Mesothelial cell of epicardium (in vitro differentiated cells): ENCODE measurements at places on chromosomes 12 and 14. TPM values are rescaled to one million over a fixed set of nuclear protein-coding genes. Genes with fewer than 3 reads are reported as not detected.

DNA sequence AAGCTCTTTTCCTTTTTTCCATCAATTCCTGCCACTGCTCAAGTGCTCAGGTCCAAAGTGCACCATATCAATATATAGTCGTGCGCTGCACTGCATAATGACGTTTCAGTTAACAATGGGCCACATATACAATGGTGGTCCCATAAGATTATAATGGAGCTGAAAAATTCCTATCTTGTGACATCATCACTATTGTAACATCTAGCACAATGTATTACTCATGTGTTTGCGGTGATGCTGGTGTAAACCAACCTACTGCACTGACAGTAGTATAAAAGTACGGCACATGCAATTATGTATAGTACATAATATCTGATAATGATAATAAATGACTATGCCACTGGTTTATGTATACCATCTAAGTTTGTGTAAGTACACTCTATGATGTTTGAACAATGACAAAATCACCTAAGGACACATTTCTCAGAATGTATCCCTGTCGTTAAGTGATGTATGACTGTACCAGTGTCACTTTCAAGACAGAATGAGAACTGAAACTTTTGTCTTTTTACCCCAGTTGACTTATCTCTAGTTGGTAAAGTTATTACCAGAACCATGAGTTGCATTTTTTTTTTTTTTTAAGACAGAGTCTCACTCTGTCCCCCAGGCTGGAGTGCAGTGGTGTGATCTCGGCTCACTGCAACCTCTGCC, 53.7 kb upstream of the INSM2 start:
- H3K4me3 ChIP-seq: no peak overlapping the region
- H3K36me3 ChIP-seq: no peaks in the 10 kb centered on the region
- H3K27ac ChIP-seq: no peak overlapping the region
- peaks cover 36% of the 10 kb centered on the region for H3K27me3 ChIP-seq
- no peak for DNase-seq

GRCh38 chr12:50055831-50056638, 1.4 kb upstream of the ASIC1 start:
- H3K27me3 ChIP-seq: peaks cover 67% of the 10 kb centered on the region
- peak overlapping the region; percentile 46 for H3K4me3 ChIP-seq
- DNase-seq: no peak
- peak overlapping the region; percentile 52 for H3K27ac ChIP-seq
- H3K4me1 ChIP-seq: peaks cover 26% of the 10 kb centered on the region

DNA sequence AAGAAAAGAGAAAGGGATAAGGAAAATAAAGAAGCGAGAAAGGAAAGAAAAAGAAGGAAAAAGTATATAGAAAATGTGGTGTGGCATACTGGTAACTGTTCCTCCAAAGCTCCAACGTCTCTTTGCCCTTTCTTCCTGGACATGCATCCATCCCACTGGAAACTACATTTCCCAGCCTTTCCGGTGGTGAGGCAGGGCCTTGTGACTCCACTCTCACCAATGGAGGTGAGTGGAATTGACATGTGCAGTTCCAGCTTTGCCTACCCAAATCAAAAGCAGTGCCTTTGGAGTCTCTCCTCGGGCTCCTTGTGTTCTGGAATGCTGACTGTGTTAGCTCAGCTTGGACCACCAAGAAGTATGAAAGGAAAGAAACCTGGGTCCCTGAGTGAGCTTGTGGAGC, 161.2 kb downstream of the KCNA5 start:
- H3K27ac ChIP-seq: no peak overlapping the region
- no peak for DNase-seq
- no peak overlapping the region for H3K4me3 ChIP-seq
- no peaks in the 10 kb centered on the region for H3K36me3 ChIP-seq

DNA sequence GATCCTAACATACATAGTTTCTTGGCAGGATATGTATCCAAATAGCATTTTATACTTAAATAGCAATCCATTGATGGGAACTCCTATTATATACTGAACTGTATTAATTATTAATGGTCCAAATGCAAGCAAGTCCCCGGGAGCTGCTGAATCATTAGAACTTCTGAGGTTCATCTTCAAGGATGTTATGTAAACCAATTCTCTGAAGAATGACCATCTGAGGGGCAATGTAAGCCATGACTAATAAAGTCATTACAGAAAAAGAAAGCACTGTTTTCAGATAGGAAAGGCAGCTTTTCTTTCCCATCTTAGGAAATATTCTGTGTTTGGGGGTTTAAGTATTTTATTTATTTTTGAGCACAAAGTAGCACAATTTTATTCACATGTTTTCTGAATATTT, 166.1 kb upstream of the SLC16A7 start:
- no peak overlapping the region for H3K4me3 ChIP-seq
- no peak for DNase-seq
- H3K4me1 ChIP-seq: no peaks in the 10 kb centered on the region
- H3K36me3 ChIP-seq: no peaks in the 10 kb centered on the region
- no peaks in the 10 kb centered on the region for H3K27me3 ChIP-seq

GRCh38 chr12:3683670-3684069, 69.2 kb downstream of the CRACR2A start:
- no peak for DNase-seq
- H3K36me3 ChIP-seq: no peaks in the 10 kb centered on the region
- H3K4me1 ChIP-seq: peaks cover 4% of the 10 kb centered on the region
- H3K4me3 ChIP-seq: no peak overlapping the region
- H3K27ac ChIP-seq: no peak overlapping the region

GRCh38 chr12:101855364-101855884, 22.0 kb upstream of the DRAM1 start:
- peak; percentile 50 for DNase-seq
- no peaks in the 10 kb centered on the region for H3K27me3 ChIP-seq
- no peak overlapping the region for H3K4me3 ChIP-seq
- peaks cover 35% of the 10 kb centered on the region for H3K4me1 ChIP-seq
- peak overlapping the region; percentile 98 for H3K27ac ChIP-seq

DNA sequence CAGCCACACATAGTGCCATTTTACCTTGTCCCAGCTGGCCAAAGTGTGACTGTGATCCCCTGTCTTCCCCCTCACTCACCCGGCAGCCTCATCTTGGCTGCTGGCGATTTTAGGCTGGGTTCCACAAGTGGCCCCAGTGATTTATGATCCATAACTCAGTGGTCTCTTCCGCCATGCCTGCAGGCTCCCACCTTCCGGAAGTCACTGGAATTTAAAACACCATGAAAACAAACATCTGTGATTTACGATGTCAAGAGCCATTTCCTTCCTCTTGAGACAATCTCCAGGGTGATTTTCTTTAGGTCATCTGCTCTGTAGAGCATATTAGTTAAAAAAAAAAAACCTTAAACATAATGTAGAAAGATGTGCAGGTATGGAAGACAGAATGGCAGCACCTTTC, 282.3 kb downstream of the CACNA1C start:
- peaks cover 54% of the 10 kb centered on the region for H3K4me1 ChIP-seq
- no peak overlapping the region for H3K4me3 ChIP-seq
- peaks cover 4% of the 10 kb centered on the region for H3K36me3 ChIP-seq
- DNase-seq: no peak
- peak overlapping the region; percentile 78 for H3K27ac ChIP-seq
- no peaks in the 10 kb centered on the region for H3K27me3 ChIP-seq

DNA sequence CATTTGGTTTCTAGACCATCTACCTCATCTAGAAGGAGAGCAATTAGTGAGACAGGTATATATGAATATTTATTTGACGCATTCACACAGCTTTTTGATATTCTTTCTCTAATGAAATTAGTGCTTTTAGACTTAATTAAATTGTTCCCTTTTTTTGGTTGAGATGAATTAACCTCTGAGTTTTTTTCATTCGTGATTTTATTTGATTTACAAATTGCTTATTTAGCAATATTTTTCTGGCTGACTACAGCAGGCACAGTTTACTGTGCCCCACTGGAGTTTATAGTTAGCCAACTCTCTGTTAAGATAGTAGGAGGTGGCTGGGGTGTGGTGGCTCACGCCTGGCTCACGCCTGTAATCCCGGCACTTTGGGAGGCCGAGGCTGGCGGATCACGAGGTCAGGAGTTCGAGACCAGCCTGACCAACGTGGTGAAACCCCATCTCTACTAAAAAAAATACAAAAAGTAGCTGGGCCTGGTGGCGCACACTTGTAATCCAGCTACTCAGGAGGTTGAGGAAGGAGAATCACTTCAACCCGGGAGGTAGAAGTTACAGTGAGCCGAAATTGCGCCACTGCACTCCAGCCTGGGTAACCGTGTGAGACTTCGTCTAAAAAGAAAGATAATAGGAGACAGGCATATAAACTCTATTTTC, 16.7 kb downstream of the MDM2 start:
- peaks cover 36% of the 10 kb centered on the region for H3K36me3 ChIP-seq
- no peak overlapping the region for H3K4me3 ChIP-seq
- peaks cover 12% of the 10 kb centered on the region for H3K4me1 ChIP-seq
- DNase-seq: no peak
- peak overlapping the region; percentile 72 for H3K27ac ChIP-seq

DNA sequence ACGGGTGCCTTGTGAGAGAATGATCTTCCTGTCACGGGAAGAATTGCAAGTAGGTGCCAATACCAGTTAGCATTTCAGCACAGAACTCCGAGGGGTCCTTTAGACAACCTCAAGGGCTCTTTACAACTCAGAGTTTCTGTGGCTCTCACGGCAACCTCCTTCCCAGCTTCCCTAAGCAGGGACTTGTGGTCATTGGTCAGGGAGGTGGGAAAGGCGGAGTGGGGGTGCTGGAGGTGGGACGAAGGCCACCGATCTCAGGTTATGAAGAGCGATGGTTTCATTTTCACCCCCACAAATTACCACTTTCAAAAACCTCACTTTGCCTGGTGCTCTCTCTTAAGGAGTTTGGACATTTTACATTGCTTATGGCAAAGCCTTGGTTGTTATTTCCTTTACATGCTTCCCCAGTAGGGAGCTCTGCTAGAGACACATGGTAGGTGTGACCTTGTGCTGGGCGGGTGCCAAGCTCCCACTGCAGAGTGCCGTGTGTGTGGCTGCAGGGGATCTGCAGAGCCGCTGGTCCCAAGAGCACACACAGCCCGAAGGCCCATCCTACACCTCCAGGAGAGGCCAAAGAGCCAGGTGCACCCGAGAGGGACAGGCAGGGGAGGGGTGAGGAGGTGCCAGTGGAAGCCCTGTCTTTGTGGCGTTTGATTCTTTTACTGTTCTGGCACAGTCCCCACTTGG, 21.4 kb downstream of the BCL2L14 start:
- H3K27me3 ChIP-seq: no peaks in the 10 kb centered on the region
- peaks cover 1% of the 10 kb centered on the region for H3K36me3 ChIP-seq
- no peak overlapping the region for H3K27ac ChIP-seq
- H3K4me1 ChIP-seq: peaks cover 4% of the 10 kb centered on the region
- H3K4me3 ChIP-seq: no peak overlapping the region
- DNase-seq: no peak

DNA sequence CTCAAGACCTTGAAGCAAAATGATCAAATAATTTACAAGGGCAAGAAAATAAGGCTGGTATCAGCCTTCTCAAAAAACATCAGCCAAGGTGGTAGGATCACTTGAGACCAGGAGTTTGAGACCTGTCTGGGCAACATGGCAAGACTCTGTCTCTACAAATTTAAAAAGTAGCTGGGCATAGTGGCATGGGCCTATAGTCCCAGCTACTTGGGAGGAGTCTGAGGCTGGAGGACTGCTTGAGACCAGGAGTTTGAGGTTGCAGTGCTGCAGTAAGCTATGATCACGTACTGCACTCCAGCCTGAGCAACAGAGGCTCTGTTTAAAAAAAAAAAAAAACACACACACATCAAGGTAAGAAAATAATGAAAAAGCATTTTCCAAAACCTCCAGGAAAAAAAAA, 22.1 kb downstream of the SEC23A start:
- no peak overlapping the region for H3K4me3 ChIP-seq
- no peaks in the 10 kb centered on the region for H3K27me3 ChIP-seq
- H3K4me1 ChIP-seq: no peaks in the 10 kb centered on the region
- DNase-seq: no peak
- H3K36me3 ChIP-seq: peaks cover 45% of the 10 kb centered on the region

CLEC2B gene
- total RNA-seq: not detected in 3 replicates

RALGAPA1 gene
- total RNA-seq: 57.8 to 64.5 TPM (median 58.2 TPM) in 3 replicates

TEX52 gene
- total RNA-seq: not detected in 3 replicates

BATF gene
- 1.4 to 1.8 TPM (median 1.6 TPM) in 3 replicates for total RNA-seq

MYF5 gene
- total RNA-seq: not detected in 3 replicates

KDM5A gene
- total RNA-seq: 87.7 to 96.2 TPM (median 93.9 TPM) in 3 replicates

PTGER2 gene
- total RNA-seq: 6.6 to 7.2 TPM (median 7.1 TPM) in 3 replicates

WDHD1 gene
- 15.5 to 16.9 TPM (median 16.1 TPM) in 3 replicates for total RNA-seq
